CD4-positive, alpha-beta T cell treated with Interleukin-4 for 1 hour (primary cell): ENCODE measurements at places on chromosomes 3 and 15.

GRCh38 chr3:58704745-58705144, 38.2 kb upstream of the FAM3D start:
- DNase-seq: no peak

GRCh38 chr3:78863306-78864203, 904.2 kb downstream of the ROBO1 start:
- DNase-seq: no peak

GRCh38 chr3:39641274-39641673, 168.1 kb upstream of the MYRIP start:
- no peak for DNase-seq

GRCh38 chr15:80820092-80820491, 40.9 kb downstream of the CEMIP start:
- no peak for DNase-seq

GRCh38 chr15:60020736-60021135, 16.6 kb downstream of the FOXB1 start:
- no peak for DNase-seq

DNA sequence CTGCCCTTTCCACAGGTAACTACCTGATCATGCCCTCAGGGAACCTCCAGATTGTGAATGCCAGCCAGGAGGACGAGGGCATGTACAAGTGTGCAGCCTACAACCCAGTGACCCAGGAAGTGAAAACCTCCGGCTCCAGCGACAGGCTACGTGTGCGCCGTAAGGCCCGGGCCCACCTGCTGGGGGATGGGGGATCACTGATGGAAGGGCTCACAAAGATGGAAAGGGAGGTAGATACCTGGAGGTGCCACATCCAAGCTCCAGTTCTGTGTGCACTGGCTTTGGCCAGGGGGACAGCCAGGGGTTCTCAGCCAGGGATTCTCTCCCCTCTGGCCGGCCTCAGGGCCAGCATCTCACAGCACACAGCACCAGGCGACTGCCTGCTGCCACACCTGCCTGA, 59.4 kb downstream of the BOC start:
- DNase-seq: no peak

- DNase-seq: peak; percentile 69
Measured at GRCh38 chr3:37855363-37855970, 6.2 kb upstream of the CTDSPL start.

GRCh38 chr3:110478377-110479054, 593.1 kb upstream of the NECTIN3 start:
- no peak for DNase-seq

DNA sequence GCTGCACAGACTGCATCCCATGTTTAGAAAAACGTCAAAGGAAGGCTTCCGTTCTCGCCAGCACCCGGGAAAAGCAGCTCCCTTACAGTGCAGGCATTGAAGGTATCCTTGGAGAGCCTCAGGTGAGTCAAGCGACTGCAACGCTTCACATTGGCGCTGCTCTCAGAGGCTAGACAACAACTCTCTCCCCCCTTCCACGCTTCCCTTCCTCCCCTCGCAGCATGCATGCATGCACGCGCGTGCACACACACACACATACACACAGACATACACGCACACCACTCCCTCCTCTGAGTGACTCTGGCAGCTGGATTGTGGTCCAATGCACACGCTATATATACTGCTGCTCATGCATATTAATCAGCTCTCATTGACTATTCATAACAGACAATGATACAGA, 191.1 kb downstream of the PDZRN3 start:
- no peak for DNase-seq

- DNase-seq: no peak
Measured at GRCh38 chr15:48582452-48583247, 62.9 kb downstream of the FBN1 start.

DNA sequence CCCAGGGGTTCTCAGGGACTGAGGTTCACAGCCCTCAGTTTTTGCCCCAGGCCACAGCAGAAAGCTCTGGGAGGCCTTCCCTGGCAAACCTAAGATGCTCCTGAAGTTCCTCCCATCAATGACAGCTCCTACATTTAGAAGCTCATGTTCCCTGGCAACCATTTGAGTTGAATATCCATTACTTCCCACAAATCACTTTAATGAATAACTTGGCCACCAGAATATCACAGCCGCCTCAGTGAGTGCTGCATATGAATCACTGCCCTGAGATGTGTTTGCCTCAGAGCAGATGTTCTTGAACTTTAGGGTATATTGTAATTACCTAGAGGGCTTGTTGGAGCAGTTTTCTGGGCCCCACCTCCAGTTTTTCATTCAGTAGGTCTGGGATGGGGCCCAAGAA, 27.4 kb downstream of the SLCO2A1 start:
- DNase-seq: no peak

DNA sequence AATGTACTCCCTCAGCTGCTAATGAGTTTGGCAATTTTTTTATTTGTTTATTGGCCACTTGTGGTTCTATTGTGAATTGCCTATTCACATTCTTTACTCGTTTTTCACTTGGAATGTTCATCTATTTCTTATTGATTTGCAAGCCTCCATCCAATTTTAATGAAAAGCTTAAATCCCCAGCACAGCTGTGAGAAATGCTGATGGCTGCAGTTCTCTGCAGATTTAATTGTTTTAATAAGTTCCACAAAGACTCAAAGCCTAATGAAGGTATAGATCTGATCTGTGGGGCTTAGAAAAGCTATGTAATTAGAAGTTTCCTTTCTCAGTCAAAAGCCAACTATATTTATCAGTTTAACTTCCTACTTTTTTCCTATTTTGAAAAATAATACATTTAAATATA, 41.5 kb downstream of the LYZL4 start:
- DNase-seq: no peak

DNA sequence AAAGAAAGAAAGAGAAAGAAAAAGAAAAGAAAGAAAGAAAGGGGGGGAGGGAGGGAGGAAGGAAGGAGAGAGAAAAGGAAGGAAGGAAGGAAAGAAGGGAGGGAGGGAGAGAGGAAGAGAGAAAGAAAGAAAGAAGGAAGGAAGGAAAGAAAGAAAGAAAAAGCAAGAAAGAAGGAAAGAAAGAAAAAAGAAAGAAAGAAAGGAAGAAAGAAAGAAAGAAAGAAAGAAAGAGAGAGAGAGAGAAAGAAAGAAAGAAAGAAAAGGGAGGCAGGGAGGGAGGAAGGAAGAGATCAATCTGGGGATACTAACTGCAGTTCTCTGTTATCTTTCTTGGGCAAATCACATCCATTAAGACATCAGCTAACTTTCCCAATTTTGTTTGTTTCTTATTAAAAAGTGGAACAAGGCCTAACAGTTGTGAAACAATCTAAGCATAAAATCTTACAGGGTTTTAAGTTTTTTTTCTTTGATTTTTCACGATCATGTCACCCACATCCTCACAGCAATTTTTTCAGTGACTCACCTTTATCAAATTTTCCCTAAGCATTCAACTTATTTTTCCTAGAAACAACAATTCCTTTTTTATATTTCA, 36.8 kb downstream of the TBC1D2B start:
- no peak for DNase-seq

DNA sequence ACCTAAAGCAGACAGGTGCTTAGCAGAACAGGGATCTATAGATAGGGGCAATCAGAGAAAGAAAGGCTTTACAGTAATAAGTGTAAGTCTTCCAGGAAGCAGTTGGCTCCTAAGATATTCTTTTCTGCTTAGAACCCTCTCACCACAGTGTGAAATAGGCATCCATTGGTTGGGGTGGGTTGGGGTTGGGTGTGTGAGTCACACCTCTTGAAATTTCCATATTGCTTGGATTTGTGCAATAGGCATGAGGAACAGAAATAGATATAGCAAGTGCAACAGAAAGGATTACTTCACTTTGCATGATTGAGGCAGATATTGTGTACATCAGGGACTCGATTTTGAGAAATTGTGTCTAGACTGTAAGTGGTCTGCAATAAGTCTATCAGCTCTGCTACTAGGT, 200.1 kb upstream of the GAP43 start:
- DNase-seq: no peak

GRCh38 chr3:126084768-126085180, 850 bp upstream of the SLC41A3 start:
- DNase-seq: no peak

DNA sequence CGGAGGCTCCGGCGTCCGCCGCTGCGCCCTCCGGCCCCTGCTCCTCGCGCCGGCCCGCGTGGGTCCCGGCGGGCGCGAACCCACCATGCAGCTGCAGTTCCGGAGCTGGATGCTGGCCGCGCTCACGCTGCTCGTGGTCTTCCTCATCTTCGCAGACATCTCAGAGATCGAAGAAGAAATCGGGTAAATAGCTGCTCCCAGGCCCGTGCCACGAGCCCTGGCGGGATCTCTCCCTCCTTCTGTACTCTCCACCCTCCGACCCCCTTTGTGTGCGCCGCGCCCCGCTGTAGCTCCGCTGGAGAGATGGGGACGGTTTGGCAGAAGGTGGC, 263 bp downstream of the ST8SIA2 start:
- no peak for DNase-seq

- no peak for DNase-seq
Measured at GRCh38 chr3:41334426-41334825, 135.1 kb downstream of the CTNNB1 start.
